BJ (cell line): ENCODE measurements at places on chromosomes 6 and 20.

DNA sequence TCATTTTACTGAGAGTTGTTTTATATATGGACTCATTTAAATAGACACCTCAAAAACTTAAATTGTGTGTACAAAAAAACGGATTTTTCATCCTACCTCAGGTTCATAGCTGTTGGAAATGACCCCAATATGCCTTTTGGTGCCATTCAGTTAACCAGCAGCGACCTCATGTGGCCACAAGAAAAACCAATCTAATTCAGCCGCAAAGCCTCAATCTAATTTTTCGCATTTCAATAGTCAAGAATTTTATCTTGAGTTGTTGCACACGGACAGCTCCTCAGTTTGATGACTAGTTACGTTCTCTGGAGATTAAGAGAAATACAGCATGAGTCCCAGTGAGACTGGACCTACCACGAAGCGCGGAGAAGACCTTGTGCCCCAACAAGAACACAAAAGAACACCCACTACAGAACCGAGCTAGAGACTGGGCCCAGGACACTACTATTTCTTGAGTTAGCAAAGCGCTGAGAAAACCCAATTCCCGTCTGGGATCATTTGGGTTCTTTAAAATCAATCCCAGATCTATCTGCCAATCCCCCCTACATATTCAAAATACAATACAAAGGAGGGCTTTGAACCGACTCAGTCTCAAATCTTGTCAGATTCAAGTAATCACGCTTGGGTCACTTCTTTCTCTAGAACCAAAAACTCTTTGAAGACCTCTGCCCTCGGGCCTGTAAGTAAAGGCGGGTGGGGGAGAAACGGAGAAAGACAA lies 1.1 kb downstream of the TCP11 start:
- no peak for DNase-seq

- DNase-seq: no peak
These were observed 16.8 kb upstream of the SIRPB1 start for GRCh38 chr20:1636621-1637020.

GRCh38 chr20:54397292-54398140 lies 77.9 kb upstream of the DOK5 start:
- DNase-seq: no peak

DNA sequence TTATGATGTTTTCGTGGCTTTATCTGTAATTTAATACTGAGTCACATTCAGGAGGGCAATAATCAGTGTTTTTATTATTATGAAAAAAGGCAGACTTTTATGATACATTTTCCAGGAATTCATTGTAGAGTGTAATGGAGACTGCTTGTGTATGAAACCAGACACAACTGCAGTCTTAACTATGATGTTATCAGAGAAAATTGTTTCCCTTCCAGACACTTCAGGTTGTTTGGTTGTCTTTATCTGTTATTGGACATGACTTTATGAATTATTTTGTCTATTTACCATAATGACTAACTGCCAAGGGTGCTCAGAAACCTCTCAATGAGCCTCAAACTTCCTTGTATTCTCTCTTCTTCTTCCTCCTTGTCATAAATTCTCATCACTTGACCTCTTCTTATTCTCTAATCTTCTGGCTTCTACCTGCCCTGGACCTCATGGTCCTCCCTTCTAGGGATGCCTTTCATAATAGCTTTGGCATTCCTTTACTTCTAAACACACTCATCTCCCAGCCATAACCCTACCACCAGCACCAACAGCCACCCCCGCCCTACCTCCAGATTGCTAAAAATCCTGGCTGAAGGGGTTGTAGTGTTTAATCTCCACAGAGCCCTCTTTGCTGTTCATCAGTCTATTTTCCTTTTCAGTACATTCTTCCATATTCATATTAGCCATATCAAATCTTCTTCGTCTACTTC lies 492.5 kb downstream of the CDKAL1 start:
- DNase-seq: peak; percentile 62

GRCh38 chr20:34524426-34524825 lies 8.2 kb downstream of the DYNLRB1 start:
- DNase-seq: no peak

GRCh38 chr6:159090530-159091480 lies 46.0 kb upstream of the TAGAP start:
- DNase-seq: no peak

- no peak for DNase-seq
These were observed 39.1 kb downstream of the ADGRF5 start for GRCh38 chr6:46882645-46883044.

- DNase-seq: no peak
These were observed 86.3 kb downstream of the SNX5 start for GRCh38 chr20:17882065-17882833.

GRCh38 chr6:11685481-11686093 lies 93.0 kb downstream of the ADTRP start:
- DNase-seq: no peak

GRCh38 chr20:2983508-2983907 lies 59.9 kb upstream of the GNRH2 start:
- no peak for DNase-seq

DNA sequence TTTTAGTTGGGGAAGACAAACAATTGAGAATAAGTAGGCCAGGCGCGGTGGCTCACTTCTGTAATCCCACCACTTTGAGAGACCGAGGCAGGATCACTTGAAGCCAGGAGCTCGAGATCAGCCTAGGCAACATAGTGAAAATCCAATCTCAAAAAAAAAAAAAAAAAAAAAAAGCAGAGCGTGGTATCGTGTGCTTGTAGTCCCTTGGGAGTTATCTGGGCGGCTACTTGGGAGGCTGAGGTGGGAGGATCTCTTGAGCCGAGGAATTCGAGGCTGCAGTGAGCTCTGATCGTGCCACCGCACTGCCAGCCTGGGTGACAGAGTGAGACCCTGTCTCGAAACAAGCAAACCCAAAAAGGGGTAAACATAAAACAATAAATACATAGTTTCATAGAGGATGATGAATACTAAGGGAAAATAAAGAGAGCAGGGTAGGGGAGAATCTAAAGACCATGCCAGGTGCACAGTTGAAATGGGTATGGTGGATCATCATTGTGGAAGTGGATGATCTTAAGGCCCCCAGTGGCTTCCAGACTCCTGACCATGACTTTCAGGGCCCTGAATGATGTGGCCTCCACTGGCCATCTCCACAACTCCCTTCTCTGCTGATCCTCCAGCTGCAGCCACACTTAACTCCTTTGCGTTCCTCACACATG lies 947 bp downstream of the POFUT1 start:
- DNase-seq: no peak

DNA sequence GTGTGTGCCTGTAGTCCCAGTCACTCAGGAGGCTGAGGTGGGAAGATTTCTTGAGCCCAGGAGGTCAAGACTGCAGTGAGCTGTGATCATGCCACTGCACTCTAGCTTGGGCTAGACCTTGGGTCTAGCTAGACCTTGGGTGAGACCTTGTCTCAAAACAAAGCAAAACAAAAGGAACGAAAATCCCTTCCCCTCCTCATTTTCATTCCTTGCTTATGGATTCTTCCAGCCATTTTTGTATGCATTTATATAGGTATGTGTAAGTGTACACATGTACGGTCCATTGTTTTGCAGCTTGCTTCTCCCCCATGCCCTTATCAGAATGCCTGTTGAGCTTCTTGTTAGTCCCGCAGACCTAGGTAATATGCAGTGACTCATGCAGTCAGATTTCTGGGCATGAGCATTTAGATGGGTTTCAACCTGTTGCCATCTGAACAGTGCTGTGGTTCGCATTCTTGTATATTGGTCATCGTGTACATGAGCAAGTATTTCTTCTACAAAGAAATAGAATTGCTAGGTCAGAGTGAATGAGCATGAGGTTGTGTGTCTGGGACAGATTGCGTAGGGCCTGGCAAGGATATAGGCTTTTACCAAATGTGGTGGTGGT lies 73.2 kb downstream of the ATRN start:
- no peak for DNase-seq

DNA sequence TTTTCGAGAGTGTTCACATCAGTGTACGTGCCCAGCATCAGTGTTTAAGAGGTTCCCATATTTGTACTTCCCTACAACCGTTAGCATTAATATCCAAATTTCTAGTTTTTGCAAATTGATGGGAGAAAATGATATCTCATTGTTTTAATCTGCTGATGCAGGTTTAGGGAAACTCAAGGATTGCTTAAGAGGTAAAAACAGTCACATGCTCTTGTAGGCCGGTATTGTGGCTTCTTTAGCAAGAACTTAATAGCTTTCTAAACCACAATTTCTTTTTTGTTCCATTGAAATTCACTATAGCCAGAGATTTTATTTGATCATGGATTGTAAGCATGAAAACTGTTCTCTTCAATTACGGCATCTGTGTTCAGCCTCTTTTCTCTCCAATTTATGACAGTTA lies 29.5 kb downstream of the BEND6 start:
- no peak for DNase-seq

- DNase-seq: no peak
These were observed 51.0 kb downstream of the EDN3 start for GRCh38 chr20:59351157-59352040.

GRCh38 chr20:62642666-62643520 lies 590 bp downstream of the SLCO4A1 start:
- DNase-seq: no peak

DNA sequence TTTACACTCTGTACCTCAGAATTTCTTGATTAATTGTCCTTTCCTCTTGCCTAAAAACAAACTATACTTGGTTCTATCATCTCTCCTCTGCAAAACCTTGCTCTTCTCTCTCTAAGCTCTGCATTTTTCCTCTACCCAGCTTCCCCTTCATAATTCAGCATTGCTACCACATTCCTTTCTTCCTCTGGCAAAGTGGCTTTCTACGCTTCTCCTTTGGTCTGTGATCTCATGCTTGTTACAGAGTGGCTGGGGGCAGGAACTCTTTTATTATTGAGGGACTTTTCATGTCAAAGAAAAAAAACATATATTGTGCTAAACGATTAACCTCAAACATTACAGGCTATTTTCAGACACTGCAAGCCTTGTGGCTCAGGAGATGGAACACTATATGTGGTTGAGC lies 333.3 kb upstream of the KCNQ5 start:
- DNase-seq: no peak

DNA sequence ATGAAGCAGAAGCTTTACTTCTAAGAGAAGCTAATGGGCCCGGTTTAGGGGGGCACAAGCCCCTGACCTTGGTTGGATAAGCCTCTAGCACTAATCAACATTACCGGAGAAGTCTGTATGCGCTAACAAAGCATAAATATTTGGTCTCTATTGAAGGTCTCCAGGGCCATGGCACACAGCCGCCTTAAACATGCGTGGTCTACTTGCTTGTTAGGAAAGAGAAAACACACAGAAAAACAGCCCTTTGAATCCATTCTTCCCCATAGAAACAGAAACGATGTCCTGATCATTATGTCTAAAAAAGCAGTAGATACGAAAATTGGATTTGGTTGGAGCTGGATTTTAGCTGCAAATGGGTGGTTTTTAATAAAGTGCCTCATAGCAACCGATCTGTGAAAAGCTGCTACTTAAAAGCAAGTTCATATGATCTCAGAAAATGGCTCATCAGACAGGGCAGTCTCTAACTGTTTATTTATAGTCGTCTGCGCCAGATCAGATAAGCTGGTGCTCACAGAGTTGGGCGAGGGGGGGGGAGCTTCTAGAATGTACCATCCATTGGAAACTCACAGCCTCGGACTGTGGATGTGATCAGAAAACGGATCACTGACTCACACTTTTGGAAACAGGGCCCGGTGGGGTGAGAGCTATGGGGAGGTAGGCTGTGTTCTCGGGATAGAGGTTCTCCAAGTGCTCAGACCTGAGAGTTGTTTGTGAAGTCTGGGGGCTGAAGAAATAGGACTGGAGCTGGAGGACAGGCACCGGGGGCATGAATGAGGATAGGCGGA lies 35.3 kb upstream of the APCDD1L start:
- peak; percentile 71 for DNase-seq

- DNase-seq: no peak
These were observed 37.7 kb downstream of the LY86 start for GRCh38 chr6:6626187-6626586.

DNA sequence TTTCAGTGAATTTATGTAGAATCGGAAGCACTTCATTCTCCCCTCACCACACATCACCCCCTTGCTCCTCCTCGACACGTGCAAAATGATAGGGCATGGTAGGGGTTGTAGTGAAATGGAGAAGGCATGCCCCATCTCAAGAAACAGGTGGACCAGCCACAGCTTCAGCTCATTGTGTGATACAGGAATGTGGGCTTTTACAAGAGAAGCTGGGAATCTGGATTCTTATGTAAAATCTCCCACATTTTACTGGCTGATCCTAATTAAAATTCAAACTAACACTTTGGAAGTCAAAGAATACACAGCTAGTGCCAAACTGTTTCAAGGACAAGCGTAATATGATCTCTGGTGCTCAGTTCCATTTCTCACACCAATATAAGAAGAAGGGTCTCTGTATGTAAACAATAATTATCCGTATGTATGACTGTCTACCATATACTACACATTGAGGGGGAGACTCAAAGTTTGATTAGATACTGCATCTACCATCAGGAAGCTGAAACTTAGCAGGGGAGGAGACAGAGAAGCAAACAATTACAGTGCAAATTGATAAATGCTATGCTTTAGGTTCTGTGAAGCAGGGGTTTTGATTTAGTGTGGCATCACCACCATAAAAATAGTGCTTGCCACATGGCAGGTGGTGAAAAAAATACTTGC lies 24.3 kb upstream of the KIAA0408 start:
- no peak for DNase-seq

GRCh38 chr6:83411731-83412130 lies 19.1 kb downstream of the ME1 start:
- no peak for DNase-seq

DNA sequence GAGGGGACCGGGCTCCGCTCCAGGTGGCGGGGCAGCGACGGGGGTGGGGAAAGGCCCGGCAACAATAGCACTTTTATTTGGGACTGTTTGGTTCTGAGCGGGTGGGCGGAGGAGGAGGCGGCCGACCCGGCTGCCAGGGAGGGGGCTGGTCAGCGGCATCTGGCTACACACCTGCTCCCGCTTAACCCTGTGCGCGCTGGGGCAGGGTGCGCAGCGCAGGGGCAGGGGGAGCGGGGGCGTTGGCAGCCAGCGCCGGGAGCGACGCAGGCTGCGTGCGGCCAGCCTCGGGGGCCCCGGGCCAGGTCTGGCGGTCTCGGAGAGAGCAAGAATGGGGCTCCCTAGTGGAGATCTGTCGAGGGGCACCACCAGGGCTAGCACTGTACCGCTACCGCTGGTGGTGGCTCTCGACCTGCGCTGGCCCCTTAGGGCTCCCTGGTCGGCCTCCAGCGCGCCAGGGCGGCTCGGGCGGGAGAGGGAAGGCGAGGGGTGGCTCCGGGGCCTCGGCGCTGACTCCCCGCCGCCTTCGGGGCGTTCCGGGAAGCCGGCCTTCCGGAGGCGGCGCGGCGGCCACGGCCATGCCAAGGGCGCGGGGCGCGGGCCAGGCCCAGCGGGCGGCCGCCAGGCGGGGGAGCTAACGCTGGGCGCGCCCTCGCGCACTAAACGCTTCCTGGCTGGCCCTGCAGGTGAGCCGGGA lies 92.4 kb downstream of the NCR2 start:
- DNase-seq: no peak

- no peak for DNase-seq
These were observed 16.8 kb downstream of the VEGFA start for GRCh38 chr6:43786664-43787329.

DNA sequence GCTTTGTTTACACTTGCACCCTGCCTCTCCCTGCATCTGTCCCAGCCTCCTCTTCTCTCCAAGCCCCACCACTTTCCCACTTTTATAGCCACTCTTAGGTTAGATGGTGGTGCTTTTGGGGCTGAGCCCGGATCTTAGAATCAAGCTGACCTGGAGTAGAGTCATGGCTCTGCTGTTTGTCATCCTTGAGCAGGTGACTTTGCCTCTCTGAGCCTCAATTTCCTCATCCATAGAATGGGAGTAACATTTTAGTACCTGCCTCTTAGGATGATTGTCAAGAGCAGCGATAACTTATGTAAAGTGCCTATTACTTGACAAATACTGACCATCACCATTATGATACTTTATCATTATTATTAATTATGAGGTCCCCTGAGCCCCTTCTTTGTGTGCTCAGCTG lies 48.2 kb downstream of the CPNE5 start:
- DNase-seq: no peak
